ENCODE measurements at places on chromosomes 3 and 15. TPM values are rescaled to one million over a fixed set of nuclear protein-coding genes. Genes with fewer than 3 reads are reported as not detected.

Gene CHRFAM7A
- total RNA-seq = 7.4 TPM

Gene FAM107A
- not detected for total RNA-seq

Gene COLQ
- total RNA-seq = 1.9 TPM

GRCh38 chr3:197021729-197022404, 7.8 kb downstream of the MELTF start:
- no peak for DNase-seq

DNA sequence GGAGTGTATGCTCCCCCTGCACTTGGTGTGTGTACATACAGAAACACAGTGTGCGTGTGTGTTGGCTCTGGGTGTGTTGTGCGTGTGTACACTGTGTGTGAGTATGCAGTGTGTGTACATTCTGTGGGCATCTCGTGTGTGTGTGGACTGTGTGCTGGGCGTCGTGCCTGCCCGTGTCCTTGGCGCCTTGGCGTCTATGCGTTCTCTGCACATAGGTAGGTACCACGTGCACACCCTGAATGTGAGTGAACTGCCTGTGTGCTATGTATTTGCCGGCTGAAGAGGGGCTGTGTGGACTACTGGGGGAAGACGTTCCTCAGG, 481 bp upstream of the ECE2 start:
- no peak for DNase-seq

DNA sequence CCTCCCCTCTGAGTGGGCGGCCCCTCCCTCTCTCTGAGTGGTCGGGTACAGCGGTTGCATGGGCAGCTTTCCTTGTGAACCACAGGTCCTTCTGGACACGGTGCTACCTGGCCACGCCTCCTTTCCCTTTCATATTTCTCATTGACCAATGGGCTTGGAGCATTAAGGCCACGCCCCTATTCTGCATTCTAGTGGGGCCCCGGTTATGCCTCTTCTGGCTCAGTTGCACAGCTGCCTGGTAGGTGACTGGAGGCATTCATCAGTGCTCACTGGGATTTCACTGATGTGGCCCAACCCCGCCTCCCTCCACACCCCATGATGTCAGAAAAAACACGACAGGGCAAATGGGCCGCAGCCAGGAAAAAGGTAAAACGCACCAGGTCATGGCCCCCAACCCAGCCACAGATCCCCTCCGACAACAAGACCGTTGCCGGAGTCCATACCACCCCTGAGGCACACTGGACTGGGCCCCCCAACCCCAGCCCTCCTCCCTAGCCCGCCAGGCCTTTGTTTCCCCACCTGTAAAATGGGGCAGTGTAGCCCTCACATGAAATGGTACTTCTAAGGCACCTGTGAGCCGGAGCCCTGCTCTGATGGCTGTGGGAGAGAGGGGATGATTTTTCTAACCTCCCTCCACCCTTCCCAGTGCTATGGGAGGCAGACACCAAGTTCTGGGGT, 26.3 kb downstream of the NGRN start:
- DNase-seq = peak; percentile 71

DNA sequence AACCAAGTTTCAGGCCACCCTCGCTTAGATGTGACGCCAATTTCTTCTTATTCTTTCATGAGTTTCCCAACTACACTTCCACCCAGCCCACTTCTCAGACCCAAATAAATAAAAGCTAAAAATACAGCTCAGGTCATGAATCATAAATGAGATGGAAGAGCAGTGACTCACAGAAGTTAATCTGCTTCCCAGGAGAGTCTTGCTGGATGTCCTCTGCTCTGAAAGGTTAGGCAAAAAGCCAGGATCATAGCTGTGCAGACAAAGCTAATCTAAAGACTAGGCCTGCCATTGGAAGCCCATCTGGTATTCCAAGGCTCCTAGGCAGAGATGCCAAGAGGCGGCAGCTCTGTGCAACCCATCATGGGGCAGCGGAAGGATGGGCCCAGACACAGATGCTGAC, 24.1 kb downstream of the SHC4 start:
- DNase-seq = no peak

- DNase-seq = peak; percentile 29
Observed at GRCh38 chr15:70826634-70827033, 27.3 kb downstream of the LARP6 start.

DNA sequence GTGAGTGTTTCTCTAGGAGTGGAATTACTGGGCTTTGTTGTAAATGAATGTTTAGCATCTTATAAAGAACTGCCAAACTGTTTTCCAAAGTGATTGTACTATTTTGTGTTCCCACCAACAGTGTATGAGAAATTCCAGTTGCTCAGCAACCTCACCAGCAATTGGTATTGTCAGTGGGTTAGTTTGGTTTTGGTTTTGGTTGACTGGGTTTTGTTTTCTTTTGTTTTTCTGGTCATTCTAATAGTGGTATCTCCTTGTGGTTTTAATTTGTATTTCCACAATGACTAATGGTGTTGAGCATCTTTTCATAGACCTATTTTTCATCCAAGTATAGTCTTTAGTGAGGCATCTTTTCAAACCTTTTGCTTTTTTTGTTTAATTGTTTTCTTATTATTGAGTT, 27.1 kb downstream of the FILIP1L start:
- DNase-seq = no peak

- DNase-seq = no peak
Observed at GRCh38 chr3:40278791-40279190, 30.7 kb upstream of the EIF1B start.

DNA sequence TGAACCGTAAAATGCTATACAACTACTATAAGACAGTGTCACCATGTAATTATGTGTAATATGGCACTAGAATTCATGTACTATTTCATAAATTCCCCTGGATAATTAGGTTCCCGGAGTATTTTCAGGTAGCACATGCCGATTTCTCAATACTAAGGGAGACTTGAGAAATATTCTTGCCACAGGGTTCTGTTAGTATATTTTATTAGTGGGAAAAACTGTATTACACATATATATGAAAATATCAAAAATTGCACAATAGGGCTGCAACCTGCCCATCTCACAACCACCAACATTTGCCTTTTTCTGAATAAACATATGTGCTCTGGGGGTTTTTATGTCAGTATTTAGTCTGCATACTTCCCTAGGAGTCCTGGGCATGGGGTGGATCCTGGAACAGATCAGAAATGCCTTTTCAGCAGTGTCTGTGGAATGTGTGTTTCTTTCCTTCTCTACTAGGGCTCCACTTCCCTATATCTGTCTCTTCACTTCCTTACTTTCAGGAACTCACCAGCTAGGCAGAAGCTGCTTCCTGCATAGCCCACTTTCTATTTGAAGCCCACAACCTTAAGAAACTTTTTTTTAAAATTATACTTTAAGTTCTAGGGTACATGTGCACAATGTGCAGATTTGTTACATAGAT, 87.5 kb downstream of the RPL39L start:
- DNase-seq = no peak

GRCh38 chr15:38275959-38276358, 23.3 kb downstream of the SPRED1 start:
- DNase-seq = no peak

DNA sequence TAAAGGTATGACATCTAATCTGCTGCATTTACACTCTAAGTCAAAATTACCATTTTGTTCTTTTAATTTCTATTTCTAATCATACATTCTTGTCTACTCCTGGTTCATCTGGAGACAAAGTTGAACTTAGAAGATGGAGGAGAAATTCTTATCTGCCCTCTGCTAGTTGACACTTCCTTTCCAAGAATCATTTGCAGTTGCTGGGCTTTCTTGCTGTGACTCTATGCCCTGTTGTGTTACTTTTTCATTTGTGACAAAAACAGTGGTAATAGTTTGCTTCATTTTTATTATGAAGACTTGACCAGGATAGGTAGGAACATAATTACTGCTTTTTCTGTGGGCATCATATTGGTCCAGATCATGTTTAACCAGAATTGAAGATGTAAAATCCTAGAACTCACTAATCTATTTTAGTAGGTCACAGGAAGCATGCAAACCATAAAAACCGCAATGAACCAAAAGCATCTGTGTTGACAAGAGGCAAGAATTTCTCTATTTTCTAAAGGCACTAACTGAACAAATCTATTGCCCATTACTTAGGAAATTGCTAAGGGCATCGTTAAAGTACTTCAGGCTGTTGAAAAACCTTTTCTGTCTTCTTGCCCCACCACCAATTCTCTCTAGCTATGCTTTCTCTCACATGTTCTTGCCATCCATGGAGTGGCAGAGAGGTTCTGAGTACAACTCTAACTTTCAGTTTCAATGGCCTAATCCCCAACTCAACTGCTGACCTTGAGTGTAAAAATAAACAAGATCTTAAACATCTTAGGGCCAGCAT, 4.2 kb upstream of the CCR2 start:
- DNase-seq = no peak

Data from HCT116 (cell line).